ENCODE measurements at places on chromosomes 6 and 20.

DNA sequence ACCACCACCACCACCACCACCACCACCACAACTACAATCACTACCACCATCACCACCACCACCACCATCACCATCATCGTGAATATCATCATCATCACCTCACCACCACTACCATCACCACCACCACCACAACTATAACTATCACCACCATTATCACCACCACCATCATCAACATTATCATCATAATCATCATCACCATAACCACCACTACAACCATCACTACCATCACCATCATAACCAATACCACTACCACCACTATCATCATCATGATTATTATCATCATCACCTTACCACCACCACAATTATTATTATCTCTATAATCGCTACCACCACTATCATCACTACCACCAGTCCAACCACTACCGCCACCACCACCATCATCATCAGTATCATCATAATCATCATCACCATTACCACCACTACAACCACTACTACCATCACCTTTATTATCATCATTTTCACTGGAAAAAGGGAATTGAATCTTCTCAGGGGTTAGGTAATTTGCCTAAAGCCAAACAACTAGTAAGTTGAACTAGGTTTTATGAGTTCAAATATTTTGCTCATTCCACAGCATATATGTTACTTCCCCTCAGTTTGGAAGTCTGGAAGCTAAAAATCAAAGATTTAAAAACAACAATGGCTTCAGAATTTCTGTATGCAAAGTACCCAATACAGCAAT, 8.3 kb downstream of the RIPOR2 start:
- H3K4me3 ChIP-seq = no peak overlapping the region
- no peak for DNase-seq
- H3K27me3 ChIP-seq = no peaks in the 10 kb centered on the region
- no peaks in the 10 kb centered on the region for H3K36me3 ChIP-seq
- H3K4me1 ChIP-seq = no peaks in the 10 kb centered on the region

DNA sequence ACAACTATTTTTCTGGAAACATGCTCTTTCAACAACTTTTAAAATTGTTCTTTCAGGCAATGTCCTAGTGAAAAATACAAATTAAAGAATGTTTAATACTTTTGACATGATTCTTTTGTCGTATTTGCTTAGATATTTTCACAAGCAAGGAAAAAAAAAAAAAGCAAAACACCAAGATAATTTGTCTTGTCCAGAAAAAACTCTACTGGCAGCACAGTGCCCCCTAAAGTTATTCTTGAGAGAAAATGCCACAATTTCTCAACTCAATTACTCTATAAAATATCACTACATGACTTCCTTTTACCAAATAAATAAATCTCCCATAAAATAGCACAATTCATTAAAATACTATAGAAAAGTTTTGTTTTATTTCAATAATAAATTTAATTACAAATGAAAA, 652.5 kb upstream of the EPHA7 start:
- no peaks in the 10 kb centered on the region for H3K27me3 ChIP-seq
- no peaks in the 10 kb centered on the region for H3K36me3 ChIP-seq
- no peak for DNase-seq
- no peak overlapping the region for H3K4me3 ChIP-seq

DNA sequence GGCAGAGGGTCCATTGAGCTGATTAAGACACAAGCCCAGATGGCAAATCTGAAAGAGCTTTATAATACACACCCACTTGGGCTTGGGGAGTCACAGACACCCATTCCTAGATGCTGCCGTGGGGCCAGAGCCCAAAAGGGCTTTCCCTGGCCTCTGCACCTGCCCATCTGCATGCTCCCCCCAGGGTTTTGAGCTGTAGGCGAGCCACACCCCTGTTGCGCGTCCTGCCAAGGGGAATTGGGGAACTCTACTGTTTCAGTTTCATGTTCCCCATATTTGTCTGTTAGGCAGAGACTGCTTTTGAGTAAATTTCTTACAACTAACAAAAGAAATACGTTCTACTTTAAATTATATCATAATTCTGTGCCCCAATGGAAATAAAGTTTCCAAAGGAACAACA, 52.9 kb upstream of the FNDC1 start:
- no peak overlapping the region for H3K4me3 ChIP-seq
- H3K4me1 ChIP-seq = peaks cover 29% of the 10 kb centered on the region
- H3K36me3 ChIP-seq = no peaks in the 10 kb centered on the region
- H3K27ac ChIP-seq = peak overlapping the region; percentile 92
- H3K27me3 ChIP-seq = no peaks in the 10 kb centered on the region

DNA sequence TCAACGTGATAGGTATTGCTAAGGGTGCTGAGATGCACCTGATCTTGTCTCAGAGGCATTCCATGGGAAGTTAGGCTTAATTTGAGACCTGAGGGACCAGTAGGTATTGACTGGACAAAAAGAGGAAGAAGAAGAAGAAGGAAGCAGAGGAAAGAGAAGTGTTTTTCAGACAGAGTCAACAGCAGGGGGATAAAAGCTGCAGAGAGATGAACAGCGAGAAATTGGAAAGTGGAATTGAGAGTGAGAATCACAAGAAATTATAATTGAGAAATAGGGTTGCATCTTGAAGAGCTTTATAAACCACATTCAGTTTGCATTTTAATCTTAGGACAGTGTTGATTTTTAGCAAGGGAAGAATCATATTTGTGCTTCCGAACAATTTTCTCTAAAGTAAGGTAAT, 254.0 kb downstream of the CD83 start:
- no peak for DNase-seq
- no peaks in the 10 kb centered on the region for H3K36me3 ChIP-seq
- no peak overlapping the region for H3K27ac ChIP-seq
- H3K4me1 ChIP-seq = no peaks in the 10 kb centered on the region
- H3K27me3 ChIP-seq = no peaks in the 10 kb centered on the region

- no peak for DNase-seq
- no peaks in the 10 kb centered on the region for H3K27me3 ChIP-seq
- no peaks in the 10 kb centered on the region for H3K36me3 ChIP-seq
- H3K4me1 ChIP-seq = peaks cover 14% of the 10 kb centered on the region
- H3K27ac ChIP-seq = peak overlapping the region; percentile 60
Measured at GRCh38 chr6:158031381-158032353, 50.0 kb downstream of the SYNJ2 start.

DNA sequence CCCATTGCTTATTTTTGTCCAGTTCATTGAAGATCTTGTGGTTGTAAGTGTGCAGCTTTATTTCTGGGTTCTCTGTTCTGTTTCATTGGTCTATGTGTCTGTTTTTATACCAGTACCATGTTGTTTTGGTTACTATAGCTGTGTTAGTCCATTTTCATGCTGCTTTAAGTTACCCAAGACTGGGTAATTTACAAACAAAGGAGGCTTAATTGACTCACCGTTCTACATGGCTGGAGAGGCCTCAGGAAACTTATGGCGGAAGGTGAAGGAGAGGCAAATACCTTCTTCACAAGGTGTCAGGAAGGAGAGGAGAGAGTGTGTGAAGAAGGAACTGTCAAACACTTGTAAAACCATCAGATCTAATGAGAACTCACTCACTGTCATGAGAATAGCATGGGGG, 29.9 kb upstream of the FERMT1 start:
- no peaks in the 10 kb centered on the region for H3K4me1 ChIP-seq
- H3K4me3 ChIP-seq = no peak overlapping the region
- no peaks in the 10 kb centered on the region for H3K27me3 ChIP-seq
- H3K27ac ChIP-seq = no peak overlapping the region
- no peak for DNase-seq

DNA sequence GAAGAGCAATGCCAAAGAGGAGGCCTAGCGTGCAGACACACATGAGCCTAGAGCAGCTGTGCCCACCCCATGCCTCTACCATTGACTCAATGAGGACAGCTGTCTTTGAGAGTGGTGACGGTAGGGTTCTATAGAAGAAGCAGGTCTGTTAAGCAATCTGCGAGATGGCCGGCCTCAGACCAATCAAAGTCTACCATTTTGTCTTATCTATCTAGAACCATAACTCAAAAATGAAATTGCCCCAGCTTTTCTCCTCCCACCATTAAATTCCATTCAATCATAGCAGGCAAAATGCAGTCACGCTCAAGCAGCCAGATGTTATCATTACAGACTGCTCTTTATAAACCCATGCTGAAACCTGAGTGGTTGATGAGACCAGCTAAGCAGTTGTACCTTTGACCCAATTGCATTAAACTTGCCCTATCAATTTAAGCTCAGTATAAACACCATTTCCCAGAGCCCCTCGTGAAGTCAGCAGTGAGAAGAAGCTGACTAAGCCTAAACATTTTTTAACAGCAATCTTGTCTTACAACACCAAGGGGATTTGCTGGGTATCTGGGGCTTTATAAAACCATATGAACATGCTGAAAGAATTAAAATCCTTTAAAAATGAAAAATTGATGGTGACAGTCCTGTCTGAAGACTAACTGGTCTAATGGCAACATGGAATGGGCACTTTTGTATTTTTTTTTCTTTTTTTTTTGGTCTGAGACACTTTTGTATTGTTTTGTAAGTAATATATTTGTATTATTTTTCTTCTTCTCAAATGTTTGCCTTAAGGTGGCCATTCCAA, 57.5 kb downstream of the FOXC1 start:
- H3K4me3 ChIP-seq = no peak overlapping the region
- H3K27ac ChIP-seq = no peak overlapping the region
- DNase-seq = no peak
- no peaks in the 10 kb centered on the region for H3K4me1 ChIP-seq

DNA sequence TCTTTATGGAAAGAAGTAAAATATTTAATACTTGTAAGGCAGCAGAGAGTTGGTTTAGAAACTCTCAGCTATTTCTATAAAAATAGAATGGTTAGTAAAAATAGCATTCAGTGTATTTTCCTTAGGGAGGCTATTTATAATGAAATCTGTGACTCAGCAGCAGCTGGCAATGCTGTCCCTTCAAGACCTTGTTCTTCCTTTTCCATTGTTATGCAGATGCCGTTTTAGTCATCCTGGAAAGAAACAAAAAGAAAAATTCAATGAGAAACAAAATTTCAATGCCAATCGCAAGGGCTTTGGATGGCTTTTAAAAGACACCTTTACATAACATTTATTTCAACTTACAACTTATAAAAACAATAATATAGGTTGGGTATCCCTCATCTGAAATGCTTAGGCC, 17.5 kb downstream of the MPC1 start:
- DNase-seq = peak; percentile 42
- H3K4me1 ChIP-seq = peaks cover 28% of the 10 kb centered on the region
- no peak overlapping the region for H3K4me3 ChIP-seq

- no peak overlapping the region for H3K4me3 ChIP-seq
- H3K36me3 ChIP-seq = no peaks in the 10 kb centered on the region
- no peak overlapping the region for H3K27ac ChIP-seq
- DNase-seq = no peak
- H3K4me1 ChIP-seq = no peaks in the 10 kb centered on the region
Measured at GRCh38 chr6:53241938-53242337, 93.3 kb upstream of the GCM1 start.

DNA sequence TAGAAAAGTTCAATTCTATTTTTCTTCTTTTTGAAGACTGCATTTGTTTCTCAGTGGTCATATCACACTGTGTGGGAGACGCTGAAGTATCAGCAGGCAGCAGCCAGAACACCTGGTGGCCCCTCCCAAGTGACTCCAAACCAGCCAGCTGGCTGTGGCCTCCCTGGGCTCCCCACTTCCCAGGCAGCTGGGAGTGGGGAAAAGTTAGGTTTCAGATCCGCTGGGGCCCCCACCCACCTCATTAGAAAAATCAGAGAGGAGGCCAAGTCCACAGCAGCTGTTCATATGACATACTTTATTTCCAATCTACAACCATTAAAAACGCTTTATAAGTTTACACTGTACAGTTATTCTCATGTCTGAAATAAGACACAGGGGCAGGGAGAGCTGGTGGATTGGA, 3.6 kb upstream of the DSN1 start:
- H3K36me3 ChIP-seq = no peaks in the 10 kb centered on the region

- H3K4me3 ChIP-seq = no peak overlapping the region
- no peak for DNase-seq
- no peaks in the 10 kb centered on the region for H3K36me3 ChIP-seq
- H3K27me3 ChIP-seq = no peaks in the 10 kb centered on the region
- no peaks in the 10 kb centered on the region for H3K4me1 ChIP-seq
Measured at GRCh38 chr6:36751833-36752186, 54.2 kb downstream of the RAB44 start.

GRCh38 chr20:54218470-54218869, 10.6 kb downstream of the PFDN4 start:
- peaks cover 6% of the 10 kb centered on the region for H3K36me3 ChIP-seq
- no peak overlapping the region for H3K27ac ChIP-seq

- no peak for DNase-seq
Measured at GRCh38 chr6:137224799-137225198, 5.6 kb upstream of the IFNGR1 start.

DNA sequence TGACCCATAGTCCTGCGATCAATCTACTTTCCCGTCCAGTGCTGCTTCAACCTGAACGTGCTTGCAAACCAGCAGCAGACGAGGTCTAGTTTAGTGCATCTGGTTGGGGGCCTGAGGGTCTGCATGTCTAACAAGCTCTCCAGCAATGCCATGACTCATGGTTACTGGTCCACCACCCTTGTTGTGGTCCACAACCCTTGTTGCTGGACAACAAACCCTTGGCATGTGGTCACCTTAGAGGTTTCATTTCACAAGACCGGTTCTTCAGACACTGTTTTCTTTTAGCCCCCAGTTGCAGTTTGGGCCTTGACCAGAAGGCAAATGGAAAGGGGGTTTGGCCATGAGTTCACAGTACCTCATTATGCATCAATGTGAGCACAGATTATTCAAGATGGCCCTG, 424.8 kb downstream of the QKI start:
- H3K36me3 ChIP-seq = no peaks in the 10 kb centered on the region
- H3K4me1 ChIP-seq = peaks cover 8% of the 10 kb centered on the region
- H3K4me3 ChIP-seq = no peak overlapping the region
- H3K27ac ChIP-seq = no peak overlapping the region
- H3K27me3 ChIP-seq = no peaks in the 10 kb centered on the region

DNA sequence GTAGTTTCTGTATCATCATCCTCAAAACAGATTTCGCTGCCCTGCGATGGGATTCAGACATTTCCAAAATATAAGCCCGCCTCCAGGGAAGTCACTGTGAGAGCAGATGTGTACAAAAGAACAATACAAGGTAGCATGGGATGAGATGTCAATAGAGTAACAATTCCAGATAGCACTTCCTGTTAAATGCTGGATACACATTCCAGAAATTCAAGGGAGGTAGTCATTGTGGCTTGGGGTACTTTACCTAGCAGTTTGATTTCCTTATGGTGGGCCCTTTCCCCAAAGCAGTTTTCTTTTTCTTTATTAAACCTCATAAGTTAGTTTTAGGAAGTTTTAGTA, 2.5 kb downstream of the RNF217 start:
- H3K27ac ChIP-seq = peak overlapping the region; percentile 95
- H3K27me3 ChIP-seq = no peaks in the 10 kb centered on the region
- DNase-seq = no peak
- H3K36me3 ChIP-seq = no peaks in the 10 kb centered on the region

- no peak overlapping the region for H3K27ac ChIP-seq
- peaks cover 51% of the 10 kb centered on the region for H3K4me1 ChIP-seq
- H3K27me3 ChIP-seq = no peaks in the 10 kb centered on the region
- no peaks in the 10 kb centered on the region for H3K36me3 ChIP-seq
- DNase-seq = peak; percentile 77
- H3K4me3 ChIP-seq = no peak overlapping the region
Measured at GRCh38 chr6:15264902-15265761, 19.3 kb downstream of the JARID2 start.

Measured in adrenal gland (tissue), 19 donors.